ENCODE measurements at places on chromosomes 2 and 18.
A peak's percentile ranks its signal among the peaks of the same experiment; 100 is the strongest.

- no peak for DNase-seq
Measured at GRCh38 chr2:101560780-101561315, 85.9 kb upstream of the RFX8 start.

DNA sequence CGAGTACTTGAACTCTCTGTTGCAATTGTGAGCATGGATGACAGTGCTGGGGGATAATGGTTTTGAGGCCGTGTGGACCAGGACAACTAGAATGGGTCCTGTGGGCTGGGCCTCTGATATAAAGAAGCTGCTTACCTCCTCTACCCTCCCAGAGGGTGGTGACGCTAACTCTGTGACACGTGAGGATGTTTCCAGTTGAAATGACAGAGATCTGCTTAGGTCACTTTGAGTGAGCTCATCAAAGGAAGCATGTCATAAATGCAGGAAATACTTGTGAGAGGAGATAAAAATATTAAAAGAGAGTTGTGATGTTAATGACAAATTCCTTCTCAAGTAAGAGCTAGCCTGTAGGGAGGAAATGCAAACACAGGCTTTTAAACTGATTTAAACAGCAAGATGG, 16.4 kb downstream of the RMC1 start:
- no peak for DNase-seq

GRCh38 chr2:206256706-206257205, 17.7 kb upstream of the ZDBF2 start:
- DNase-seq: no peak

DNA sequence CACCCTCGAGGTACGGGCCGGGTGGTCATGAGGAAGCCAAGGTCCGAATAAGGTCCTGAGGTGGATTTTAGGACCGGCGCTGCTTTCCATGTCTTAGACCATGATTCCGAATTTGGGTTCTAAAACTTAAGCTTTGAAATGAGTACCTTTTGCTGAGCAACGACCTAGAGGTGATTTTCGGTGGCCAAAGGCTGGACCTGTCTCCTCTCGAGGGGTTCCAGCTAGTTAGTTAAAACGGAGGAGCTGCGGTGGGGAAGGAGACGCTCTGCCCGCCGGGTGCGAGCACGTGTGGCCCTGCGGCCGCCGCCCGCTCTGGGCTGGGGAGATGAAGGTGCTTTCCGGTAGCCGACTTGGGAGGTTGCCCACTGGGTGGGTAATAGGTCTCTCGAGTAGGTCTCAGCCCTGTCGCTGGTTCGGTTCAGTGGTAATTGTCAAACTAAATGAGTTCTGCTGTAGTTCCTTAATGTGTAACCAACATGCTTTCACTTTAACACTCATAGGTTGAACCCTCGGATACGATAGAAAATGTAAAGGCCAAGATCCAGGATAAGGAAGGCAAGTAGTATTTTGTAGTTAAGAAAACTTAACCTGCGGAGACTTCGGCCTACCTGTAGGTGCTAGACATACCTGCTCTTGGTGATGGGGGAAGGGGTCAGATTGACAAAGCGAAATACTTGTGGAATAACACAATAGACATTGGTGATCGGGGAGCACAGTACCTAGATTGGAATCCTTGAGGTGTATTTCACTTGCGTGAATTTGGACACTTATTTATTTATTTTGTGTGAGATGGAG, 572 bp downstream of the RPS27A start:
- DNase-seq: peak; percentile 59

GRCh38 chr18:63979409-63979920, 9.6 kb downstream of the SERPINB8 start:
- DNase-seq: peak; percentile 58
